ENCODE measurements at places on chromosomes 1 and 21.
A peak's percentile ranks its signal among the peaks of the same experiment; 100 is the strongest.

DNA sequence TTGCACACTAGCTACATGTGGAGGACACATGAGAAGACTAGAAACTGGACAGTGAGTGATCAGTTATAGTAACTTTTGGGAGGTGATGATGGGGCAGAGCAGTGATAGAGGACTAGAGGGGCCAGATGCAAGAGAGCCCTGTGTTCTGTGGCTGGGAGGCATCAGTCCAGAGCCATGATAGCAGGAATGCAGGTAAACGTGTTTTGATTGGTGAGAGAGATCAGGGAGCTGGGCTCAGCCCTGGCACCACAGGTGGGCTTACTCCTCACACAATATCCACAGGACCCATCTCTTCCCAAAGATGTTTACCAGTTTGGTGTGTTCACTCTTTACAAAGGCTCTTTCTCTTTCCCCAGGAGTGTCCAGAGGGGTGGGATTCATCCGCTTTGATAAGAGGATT lies 86.5 kb downstream of the ELAVL4 start:
- no peak for DNase-seq

- no peak for DNase-seq
Measured at GRCh38 chr1:21329209-21329844, 39.1 kb upstream of the ECE1 start.

- no peak for DNase-seq
Measured at GRCh38 chr1:86296305-86297205, 99.6 kb downstream of the ODF2L start.

DNA sequence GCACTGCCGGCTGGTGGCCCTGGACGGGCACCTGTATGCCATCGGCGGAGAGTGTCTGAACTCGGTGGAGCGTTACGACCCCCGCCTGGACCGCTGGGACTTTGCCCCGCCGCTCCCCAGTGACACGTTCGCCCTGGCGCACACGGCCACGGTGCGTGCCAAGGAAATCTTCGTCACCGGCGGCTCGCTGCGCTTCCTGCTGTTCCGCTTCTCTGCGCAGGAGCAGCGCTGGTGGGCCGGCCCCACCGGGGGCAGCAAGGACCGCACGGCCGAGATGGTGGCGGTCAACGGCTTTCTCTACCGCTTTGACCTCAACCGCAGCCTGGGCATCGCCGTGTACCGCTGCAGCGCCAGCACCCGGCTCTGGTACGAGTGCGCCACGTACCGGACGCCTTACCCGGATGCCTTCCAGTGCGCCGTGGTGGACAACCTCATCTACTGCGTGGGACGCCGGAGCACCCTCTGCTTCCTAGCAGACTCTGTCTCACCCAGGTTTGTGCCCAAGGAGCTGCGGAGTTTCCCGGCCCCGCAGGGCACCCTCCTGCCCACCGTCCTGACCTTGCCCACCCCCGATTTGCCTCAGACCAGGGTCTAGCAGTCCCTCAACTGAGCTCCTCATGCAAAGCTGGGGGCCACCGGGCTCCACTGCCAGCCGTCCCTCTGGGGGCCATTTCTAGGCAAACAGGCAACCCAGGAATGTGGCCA lies 2.1 kb downstream of the KLHDC7A start:
- no peak for DNase-seq

GRCh38 chr1:231384696-231385415 lies 37.2 kb downstream of the EGLN1 start:
- DNase-seq = peak; percentile 63

- no peak for DNase-seq
Measured at GRCh38 chr1:182119631-182120030, 58.1 kb upstream of the ZNF648 start.

- no peak for DNase-seq
Measured at GRCh38 chr1:54500107-54500431, 48.0 kb upstream of the ACOT11 start.

GRCh38 chr21:38733972-38734546 lies 71.7 kb upstream of the ETS2 start:
- DNase-seq = peak; percentile 29

DNA sequence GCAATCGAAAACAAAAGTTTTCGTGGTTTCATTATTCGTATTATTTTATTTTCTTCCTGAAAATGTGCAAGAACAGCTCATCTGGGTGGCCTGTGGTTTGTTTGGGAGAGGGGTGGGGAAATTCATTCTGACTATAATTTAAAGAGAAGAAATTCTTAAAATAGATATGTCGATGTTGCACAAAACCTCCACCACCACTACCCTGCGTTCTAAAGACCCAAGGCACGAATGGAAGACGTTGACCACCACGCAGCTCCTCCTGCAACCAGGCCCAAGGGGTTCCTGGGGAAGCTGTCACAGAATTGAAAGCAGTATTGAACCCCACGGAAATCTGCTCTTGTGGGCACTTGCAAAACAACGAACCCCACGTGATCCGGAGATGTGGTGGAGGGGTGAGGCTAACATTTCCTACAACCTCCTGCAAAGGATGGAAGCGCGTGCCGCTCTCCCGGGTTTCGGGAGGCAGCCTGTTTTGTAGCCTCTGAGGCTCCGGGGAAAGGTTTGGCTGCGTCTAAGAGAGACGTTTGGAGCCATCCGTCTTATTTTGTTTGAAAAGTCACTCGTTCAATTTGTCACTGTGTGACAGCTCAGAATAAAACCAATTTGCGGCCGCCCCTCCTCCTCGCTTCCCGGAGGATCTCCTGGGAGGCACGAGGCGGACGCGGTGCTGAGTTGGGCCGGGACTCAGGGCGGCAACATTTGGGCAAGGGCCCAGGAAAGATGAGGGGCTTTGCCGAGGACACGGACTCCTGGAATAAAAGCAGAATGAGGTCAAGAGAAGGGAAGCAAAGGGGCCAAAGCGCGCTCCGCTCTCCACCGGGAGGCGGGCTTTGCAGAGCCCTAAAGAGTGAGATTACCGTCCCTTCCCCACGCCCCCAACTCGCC lies 810 bp upstream of the HLX start:
- no peak for DNase-seq

DNA sequence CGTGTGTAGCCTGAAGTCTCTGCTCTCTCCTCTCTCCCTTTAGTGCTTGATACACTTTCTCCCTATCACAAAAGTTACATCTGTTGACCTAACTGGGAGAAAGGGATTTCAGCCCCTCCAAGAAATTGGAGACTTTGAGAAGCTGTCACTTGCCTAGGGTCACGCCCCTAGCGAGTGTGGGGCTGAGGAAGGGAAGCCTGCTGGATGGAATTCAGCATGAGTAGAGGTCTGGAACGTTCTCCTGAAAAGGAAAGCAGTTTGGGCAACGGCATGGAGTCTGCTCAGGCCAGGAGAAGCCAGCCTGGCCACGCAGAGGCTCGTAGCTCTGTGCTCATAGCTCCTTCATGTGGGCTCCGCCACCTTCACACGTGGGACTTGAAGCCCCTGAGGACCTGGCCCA lies 22.4 kb downstream of the COL16A1 start:
- no peak for DNase-seq

DNA sequence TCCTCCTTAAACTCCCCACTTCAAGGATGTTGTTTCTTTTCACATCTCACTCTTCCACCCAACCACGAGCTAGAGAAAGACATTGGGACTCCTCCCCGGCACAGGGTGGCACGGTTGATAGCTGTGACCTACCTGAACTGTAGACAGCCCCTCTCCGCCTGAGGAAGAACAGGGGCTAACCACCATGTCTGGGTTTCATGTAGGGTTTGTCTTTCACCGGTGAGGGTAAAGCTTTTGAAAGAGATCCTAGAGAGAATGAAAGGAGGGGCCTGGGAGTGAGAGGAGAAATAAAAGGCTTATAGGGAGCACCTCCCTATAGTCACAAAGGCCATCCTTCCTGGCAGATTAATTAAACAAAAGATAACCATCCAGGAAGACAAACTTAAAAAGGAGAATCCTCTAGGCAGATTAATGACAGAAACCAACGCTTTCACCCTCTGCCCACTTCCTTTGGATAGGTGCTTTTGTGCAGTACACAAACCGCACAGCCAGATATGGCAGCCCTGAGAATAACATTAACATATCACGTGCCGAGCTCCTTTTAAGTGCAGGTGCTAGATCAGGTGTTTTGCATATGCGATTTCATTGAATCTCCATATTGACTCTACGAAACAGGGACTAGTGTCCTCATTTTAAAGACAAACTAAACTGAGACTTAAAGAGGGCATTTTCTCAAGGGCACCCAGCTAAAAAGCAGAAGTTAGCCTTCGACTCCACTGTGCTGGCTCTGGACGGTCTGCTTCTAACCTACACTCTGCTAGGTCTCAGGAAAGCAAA lies 178.1 kb upstream of the RUNX1 start:
- no peak for DNase-seq

DNA sequence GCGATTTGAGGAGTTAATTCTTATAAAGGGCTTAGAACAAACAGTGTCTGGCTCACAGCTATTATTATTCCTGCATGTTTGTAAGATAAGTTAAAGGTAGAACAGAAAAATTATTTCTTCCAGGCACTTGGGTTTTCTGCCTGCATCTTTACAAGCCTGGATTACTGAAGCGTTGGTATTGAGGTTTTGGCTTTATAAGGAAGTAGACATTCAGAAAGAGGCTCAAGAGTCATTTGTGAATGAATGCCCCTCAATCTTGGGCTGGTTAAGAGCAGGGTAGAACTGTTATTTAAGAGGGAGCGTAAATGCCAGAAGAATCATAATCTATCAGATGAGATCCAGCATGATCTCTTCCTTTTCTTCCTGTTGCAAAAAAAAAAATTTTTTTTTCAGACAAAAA lies 77.3 kb upstream of the ARID1A start:
- no peak for DNase-seq

DNA sequence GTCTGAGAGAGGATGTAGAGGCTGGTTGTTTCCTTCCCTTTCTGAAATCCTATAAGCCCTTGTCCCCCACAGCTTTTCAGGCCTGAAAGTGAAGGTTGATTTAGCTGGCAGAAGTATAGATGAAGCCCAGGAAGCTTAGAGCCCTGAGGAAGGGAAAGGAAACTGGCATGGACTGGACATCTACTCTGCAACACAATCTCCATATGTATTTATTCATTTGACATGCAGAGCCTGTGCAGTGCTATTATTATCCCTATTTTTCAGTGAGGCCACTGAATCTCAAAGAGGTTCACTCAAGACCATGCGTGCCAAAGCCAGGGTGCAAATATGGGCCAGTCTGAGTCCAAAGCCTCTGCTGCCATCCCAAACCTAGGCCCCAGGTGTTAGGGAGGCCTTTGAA lies 78.5 kb upstream of the KCND3 start:
- DNase-seq = no peak

DNA sequence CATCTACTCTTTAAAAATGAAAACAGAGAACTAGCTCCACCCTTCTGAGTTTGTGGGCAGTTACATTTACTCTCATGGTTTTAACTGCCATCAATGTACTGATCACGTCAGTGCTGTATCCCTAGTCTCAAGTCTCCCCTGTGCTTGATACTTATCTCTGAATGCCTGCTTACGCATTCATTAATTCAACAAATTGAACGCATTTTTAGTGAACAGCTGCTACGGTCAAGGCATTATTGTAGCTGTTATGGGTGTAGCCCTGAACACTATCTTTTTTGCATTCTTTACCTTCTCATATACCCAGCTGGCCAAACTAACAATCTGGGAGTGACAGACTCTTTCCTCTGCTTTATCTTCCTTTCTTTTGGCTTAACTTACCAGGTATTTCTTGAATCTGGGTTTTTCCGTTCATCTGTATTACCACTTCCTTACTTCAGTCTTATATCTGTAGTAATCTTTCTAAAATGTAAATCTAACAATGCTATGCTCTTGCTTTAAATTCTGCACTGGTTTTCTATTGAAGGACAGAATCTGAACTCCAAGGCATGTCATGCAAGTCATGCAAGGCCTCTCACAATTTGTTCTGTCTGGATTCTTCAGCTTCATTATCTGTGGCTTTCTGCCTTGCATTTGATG lies 33.3 kb downstream of the SMG7 start:
- no peak for DNase-seq

DNA sequence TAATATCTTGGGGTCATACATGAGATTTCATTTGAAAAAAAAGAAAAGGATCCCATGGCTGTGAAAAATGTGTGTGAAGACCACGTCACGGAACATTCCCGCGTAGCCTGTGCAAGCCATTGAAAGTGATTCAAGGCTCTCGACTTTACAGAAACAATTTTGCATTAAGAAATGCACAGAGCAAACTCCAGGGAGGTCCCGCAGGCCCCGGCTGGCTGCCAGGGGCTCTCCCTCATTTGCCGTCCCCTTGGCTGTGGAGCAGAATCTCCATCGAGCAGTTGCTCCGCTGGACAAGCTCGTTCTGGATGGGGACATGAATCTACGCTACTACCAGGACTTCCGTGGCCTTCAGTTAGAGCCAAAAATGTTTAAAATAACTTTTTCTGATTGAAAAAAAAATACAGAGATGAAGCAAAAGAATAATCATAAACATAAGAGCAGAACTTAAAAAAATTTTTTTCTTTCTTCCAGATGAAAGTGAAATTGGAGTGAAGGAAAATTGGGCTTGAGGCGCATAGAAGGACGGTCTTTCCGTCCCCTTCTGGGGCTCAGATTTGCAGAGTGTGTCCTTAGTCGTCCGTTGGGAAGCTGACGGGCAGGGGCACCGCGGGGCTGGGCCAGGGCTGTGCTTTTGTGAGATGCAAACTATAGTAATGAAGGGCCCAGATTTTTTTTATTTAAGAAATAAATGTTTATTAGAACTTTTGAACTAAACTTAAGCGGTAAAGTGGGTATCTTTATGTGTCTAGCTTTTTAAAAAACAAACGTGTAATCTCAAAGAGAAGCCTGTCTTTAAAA lies 68.1 kb upstream of the ARHGEF16 start:
- no peak for DNase-seq

DNA sequence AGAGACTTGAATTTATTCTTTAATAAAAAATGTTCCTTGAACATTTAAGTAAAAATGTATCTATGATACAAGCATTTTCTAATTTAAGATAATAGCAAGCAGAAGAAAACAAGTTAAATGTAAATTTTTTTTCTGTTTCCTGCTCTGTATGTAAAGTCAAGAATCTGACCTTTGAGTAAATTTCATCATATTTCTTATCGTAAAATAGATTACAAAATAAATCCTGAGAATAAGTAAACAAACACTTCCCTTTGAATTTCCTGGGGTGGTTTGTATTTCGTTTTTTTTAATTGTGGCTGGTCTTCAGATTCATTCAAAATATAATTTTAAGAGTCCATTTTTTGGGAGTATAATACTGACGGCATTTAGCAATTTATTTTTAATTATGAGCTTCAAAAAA lies 77.6 kb downstream of the POU2F1 start:
- no peak for DNase-seq
